ENCODE measurements at places on chromosomes 7 and 10. TPM values are rescaled to one million over a fixed set of nuclear protein-coding genes. Genes with fewer than 3 reads are reported as not detected.

The GDF10 gene
- polyA plus RNA-seq: not detected

The TMED4 gene
- 45.8 TPM for polyA plus RNA-seq

The CDK1 gene
- polyA plus RNA-seq: 5.2 TPM

The DNAJB6 gene
- polyA plus RNA-seq: 152 TPM

GRCh38 chr10:96072674-96073073 is 29.3 kb downstream of the CCNJ start:
- H3K27me3 ChIP-seq: no peaks in the 10 kb centered on the region
- DNase-seq: no peak
- no peaks in the 10 kb centered on the region for H3K36me3 ChIP-seq

DNA sequence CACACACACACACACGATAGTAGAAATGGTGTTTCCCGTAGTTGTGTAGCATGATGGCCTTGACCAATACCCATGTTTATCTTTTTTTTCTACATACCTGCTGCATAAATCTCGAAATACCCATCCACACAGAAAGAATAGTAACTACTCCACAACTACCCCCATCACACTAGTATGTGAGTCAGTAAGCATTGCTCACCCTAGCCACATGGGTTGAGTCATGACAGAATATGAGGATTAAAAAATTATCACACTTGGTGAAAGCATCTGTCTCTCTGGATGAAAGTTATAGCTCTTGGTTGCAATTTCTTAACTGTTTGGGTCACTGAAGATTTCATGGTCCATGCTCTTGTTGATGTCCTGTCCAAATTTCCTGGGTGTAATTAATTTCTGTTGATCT is 103.4 kb upstream of the MDFIC start:
- H3K4me1 ChIP-seq: peaks cover 27% of the 10 kb centered on the region
- no peaks in the 10 kb centered on the region for H3K36me3 ChIP-seq
- H3K27ac ChIP-seq: peak overlapping the region; percentile 83
- no peak overlapping the region for H3K4me3 ChIP-seq

- H3K27me3 ChIP-seq: no peaks in the 10 kb centered on the region
- no peak for DNase-seq
- no peak overlapping the region for H3K27ac ChIP-seq
- no peak overlapping the region for H3K4me3 ChIP-seq
These were observed 200.6 kb downstream of the GLRX3 start for GRCh38 chr10:130336617-130337304.

DNA sequence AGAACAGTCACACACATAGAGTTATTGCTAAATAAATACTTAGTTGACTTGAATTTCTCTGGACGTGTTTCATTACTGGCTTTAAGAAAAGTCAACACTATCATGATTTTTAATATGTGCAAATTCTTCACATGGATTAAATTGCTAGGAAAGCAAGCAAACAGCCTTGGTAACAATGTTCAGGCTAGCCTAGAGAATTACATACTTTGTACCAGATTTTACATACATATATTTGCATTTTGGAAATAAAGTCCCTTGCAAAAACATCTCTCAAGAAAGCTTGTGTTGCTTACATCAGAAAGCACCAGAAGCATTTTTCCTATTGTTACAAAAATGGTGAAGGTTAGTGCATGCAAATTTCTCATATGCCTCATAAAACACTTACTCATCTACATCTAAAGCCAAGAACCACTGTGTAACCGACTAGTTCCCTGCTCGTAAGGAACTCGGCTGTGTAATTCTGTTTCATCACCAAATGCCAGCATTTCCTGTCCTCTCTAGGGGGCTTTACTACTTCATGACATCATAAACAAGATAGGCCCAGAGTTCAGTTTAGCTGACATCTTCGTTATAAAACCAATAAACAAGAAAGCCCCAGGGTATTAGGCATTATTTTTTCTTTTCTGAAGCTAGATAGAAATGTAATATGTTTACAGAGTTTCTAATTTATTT is 87.8 kb downstream of the CFAP58 start:
- H3K4me1 ChIP-seq: peaks cover 42% of the 10 kb centered on the region
- no peak for DNase-seq
- peak overlapping the region; percentile 42 for H3K27ac ChIP-seq
- no peaks in the 10 kb centered on the region for H3K36me3 ChIP-seq

DNA sequence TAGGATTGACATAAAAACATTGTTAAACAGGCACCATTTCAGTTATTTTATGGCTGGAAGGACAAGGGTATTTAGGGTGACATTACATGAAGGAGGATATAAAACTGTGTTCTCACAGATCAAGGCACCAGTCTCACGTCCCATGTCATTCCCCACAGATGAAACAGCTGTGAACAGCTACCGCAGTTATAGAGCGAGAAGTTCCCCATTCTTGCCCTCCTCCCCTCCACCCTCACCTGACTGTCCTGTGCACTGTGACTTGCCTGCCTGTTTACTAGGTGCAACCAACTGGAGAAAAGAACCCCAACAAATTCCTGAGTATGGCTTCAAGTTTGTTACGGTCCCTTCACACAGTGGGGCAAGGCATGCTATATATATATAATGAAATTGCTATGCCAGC is 141.6 kb downstream of the SND1 start:
- no peak overlapping the region for H3K4me3 ChIP-seq
- H3K4me1 ChIP-seq: peaks cover 7% of the 10 kb centered on the region
- no peaks in the 10 kb centered on the region for H3K36me3 ChIP-seq
- no peak for DNase-seq

- no peaks in the 10 kb centered on the region for H3K27me3 ChIP-seq
- no peak overlapping the region for H3K27ac ChIP-seq
- no peak for DNase-seq
- H3K4me3 ChIP-seq: no peak overlapping the region
- H3K36me3 ChIP-seq: no peaks in the 10 kb centered on the region
- H3K4me1 ChIP-seq: no peaks in the 10 kb centered on the region
These were observed 571.1 kb downstream of the GRID1 start for GRCh38 chr10:85795460-85795859.

GRCh38 chr7:95433952-95434556 is 774 bp downstream of the PON2 start:
- H3K4me1 ChIP-seq: peaks cover 10% of the 10 kb centered on the region
- peaks cover 2% of the 10 kb centered on the region for H3K36me3 ChIP-seq
- H3K27me3 ChIP-seq: no peaks in the 10 kb centered on the region
- peak overlapping the region; percentile 80 for H3K4me3 ChIP-seq
